ENCODE measurements at places on chromosomes 11 and 22. TPM values are rescaled to one million over a fixed set of nuclear protein-coding genes. Genes with fewer than 3 reads are reported as not detected.

GANAB gene
- 169 TPM for total RNA-seq

DNA sequence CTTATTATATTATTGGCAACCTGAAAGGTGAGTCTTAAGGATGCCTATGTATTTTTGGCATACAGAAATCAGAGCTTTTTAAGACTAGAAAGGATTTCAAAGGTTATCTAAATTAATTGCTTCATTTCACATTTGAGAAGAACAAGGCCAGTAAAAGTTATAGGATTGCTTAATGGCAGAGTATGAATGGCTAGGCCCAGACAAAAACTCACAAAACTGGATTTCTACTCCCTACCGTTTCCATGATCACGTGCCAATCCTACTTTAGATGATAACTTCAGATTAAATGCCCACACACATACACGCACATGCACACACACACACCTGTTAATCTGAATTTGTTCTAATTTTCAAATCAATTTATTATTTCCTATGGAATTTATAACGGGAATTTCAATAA lies 1.8 kb upstream of the PDE3B start:
- H3K27me3 ChIP-seq: no peaks in the 10 kb centered on the region
- no peak overlapping the region for H3K27ac ChIP-seq
- peaks cover 58% of the 10 kb centered on the region for H3K4me1 ChIP-seq
- no peak for DNase-seq
- peak overlapping the region; percentile 78 for H3K4me3 ChIP-seq

ME3 gene
- 1.4 TPM for total RNA-seq

GRCh38 chr22:43399338-43399979 lies 12.4 kb upstream of the MPPED1 start:
- H3K4me1 ChIP-seq: no peaks in the 10 kb centered on the region
- no peak overlapping the region for H3K27ac ChIP-seq
- H3K27me3 ChIP-seq: no peaks in the 10 kb centered on the region
- no peak overlapping the region for H3K4me3 ChIP-seq
- DNase-seq: no peak

- no peaks in the 10 kb centered on the region for H3K27me3 ChIP-seq
- peak overlapping the region; percentile 88 for H3K4me3 ChIP-seq
- H3K27ac ChIP-seq: peak overlapping the region; percentile 80
- peaks cover 75% of the 10 kb centered on the region for H3K4me1 ChIP-seq
Measured at GRCh38 chr22:37284126-37284804, 2.0 kb downstream of the CYTH4 start.

GRCh38 chr22:47107431-47107830 lies 345.0 kb downstream of the TBC1D22A start:
- DNase-seq: no peak
- no peaks in the 10 kb centered on the region for H3K4me1 ChIP-seq
- no peak overlapping the region for H3K4me3 ChIP-seq
- no peak overlapping the region for H3K27ac ChIP-seq
- H3K36me3 ChIP-seq: peaks cover 11% of the 10 kb centered on the region

- no peak for DNase-seq
- H3K4me3 ChIP-seq: no peak overlapping the region
- H3K27me3 ChIP-seq: no peaks in the 10 kb centered on the region
- no peaks in the 10 kb centered on the region for H3K36me3 ChIP-seq
- no peaks in the 10 kb centered on the region for H3K4me1 ChIP-seq
Measured at GRCh38 chr11:24635588-24636290, 138.9 kb downstream of the LUZP2 start.

MRGPRX4 gene
- not detected for total RNA-seq

GRCh38 chr22:41620589-41621098 lies at the start of gene DESI1:
TSS of gene DESI1 (minus strand) at chr22:41621043. CDS start at chr22:41620839, 204 bp downstream.
- no peak for DNase-seq
- peak within 1 kb of the TSS; percentile 92 for H3K4me3 ChIP-seq

HIC2 gene
- total RNA-seq: 9.7 TPM

KRTAP5-6 gene
- not detected for total RNA-seq

DNA sequence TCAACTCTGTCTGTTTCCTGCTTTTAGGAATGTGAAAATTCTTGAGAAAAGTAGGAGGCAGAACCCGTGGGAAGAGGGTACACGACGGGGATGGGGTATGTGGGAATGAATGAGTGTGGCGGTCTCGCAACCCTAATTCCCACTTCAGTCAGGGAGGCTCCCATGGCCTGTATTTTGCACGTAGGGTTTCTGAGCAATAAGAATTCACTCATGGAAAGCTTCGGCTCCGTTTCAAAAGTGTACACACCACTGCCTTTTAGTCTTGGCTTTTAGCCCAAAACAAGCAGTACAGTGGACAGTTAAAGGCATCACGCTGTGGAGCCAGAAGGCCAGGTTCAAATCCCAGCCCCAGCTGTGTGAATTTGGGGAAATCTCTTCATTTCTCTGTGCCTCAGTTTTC lies 116.7 kb downstream of the MN1 start:
- no peak for DNase-seq
- H3K4me3 ChIP-seq: no peak overlapping the region
- H3K36me3 ChIP-seq: no peaks in the 10 kb centered on the region
- no peaks in the 10 kb centered on the region for H3K4me1 ChIP-seq

DNA sequence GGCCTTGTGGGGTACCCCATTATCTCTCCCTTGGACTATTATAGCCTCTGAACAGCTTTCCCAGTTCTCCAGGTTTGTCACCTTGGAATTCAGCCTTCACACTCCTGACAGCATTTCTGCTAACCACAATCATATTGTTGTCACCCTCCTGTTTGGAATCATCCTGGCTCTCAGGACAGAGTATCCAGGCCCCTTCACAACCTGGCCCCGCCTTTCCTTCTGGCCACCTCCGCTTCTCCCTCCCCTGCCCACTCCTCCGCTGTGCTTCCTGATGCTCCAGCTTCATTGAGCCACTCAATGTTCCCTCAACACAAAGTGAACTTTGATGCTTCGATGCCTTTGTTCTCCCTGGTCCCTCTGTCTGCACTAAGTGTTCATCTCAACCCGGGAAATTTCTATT lies 3.1 kb downstream of the GPR83 start:
- no peak for DNase-seq
- H3K27ac ChIP-seq: no peak overlapping the region
- H3K36me3 ChIP-seq: no peaks in the 10 kb centered on the region

SCGB1A1 gene
- total RNA-seq: not detected

DNA sequence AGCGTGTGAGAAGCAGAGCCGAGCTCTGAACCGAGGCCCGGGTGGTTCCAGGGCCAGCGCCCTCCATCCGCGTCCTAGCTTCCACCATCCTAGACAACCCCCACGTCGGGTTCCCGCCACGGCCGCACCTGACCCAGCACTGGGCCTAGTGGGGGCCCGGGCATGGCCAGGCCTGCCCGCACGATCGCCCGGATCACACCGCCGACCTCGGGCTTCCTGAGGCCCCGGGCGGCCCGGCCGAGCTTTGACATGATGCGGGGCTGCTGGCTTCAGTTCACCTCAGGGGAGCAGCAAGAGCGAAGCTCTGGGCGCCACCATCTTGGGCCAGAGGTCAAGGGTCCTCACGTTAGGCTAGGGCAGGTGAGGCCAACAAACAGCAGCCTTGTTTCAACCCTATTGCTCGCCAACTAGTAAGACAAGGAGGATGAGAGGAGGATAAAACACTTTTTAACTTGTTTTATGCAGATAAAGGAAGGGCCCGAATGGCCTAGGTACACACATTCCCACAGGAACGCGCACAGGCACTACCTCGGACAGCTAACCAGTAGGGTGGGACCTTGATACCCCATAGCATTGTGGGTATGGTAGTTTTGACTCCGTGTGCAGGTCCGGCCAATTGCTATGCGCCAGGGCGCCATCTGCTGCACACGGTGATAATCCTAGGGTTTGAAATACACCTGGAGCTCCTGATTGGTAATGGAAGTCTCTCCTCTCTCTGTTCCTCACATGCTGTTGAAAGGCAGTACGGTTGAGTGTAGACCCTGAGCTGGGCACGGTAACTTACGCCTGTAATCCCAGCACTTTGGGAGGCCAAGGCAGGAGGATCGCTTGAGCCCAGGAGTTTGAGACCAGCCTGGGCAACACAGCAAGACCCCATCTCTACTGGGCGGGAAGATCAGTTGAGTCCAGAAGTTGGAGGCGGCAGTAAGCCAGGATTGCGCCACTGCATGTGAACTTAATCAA lies at the start of gene MRPL11:
MRPL11 (minus strand) TSS at position 345 of the 963 bp plus-strand sequence; CDS start at position 251, 94 bp downstream.
- H3K36me3 ChIP-seq: peaks cover 23% of the 10 kb centered on the region
- peak within 1 kb of the TSS; percentile 74 for H3K27ac ChIP-seq
- peak; percentile 94 for DNase-seq
- peak within 1 kb of the TSS; percentile 94 for H3K4me3 ChIP-seq
- no peaks in the 10 kb centered on the region for H3K27me3 ChIP-seq

DNA sequence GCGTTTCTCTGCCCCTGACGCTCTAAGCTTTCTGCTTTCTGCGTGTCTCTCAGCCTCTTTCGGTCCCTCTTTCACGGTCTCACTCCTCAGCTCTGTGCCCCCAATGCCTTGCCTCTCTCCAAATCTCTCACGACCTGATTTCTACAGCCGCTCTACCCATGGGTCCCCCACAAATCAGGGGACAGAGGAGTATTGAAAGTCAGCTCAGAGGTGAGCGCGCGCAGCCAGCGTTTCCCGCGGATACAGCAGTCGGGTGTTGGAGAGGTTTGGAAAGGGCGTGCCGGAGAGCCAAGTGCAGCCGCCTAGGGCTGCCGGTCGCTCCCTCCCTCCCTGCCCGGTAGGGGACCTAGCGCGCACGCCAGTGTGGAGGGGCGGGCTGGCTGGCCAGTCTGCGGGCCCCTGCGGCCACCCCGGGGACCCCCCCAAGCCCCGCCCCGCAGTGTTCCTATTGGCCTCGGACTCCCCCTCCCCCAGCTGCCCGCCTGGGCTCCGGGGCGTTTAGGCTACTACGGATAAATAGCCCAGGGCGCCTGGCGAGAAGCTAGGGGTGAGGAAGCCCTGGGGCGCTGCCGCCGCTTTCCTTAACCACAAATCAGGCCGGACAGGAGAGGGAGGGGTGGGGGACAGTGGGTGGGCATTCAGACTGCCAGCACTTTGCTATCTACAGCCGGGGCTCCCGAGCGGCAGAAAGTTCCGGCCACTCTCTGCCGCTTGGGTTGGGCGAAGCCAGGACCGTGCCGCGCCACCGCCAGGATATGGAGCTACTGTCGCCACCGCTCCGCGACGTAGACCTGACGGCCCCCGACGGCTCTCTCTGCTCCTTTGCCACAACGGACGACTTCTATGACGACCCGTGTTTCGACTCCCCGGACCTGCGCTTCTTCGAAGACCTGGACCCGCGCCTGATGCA lies at the start of gene MYOD1:
MYOD1 (plus strand) TSS at position 544 of the 910 bp plus-strand sequence; CDS start at position 756, 212 bp downstream.
- H3K27ac ChIP-seq: no peak within 1 kb of the TSS
- no peaks in the 10 kb centered on the region for H3K36me3 ChIP-seq
- no peaks in the 10 kb centered on the region for H3K4me1 ChIP-seq
- DNase-seq: no peak

DNA sequence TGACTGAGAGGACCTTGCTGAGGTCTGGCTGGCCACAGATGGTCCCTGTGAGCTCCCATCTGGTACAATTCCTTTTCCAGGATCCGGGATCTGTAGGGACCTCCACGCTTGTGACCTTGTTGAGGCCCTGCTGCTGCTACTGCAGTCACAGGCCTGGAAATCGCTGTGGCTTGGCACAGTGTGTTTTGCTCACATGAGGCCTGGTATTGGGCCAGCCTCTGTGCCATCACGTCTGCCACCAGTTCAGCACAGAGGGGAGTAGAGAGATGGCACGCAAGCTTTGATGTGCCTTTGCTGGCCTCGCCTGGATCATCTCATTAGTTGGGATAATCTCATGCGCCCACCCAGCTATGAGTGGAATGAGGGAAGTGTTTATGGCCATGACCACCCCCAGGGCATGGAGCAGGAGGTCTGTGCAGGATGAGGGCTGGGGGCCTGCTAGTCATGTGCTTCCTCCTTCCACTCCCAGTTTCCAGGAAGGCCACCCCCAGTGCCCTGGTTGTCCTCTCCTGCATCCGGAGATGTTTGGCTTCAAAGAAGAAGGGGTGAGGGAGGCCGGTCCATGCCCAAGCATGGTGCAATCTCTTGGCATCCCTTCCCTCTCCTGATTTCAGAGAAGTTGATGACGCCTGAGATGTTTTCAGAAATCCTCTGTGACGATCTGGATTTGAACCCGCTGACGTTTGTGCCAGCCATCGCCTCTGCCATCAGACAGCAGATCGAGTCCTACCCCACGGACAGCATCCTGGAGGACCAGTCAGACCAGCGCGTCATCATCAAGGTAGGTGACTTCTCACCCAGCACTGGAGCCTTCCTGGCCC lies 22.4 kb downstream of the DERL3 start:
- H3K36me3 ChIP-seq: peaks cover 44% of the 10 kb centered on the region
- no peak overlapping the region for H3K4me3 ChIP-seq
- H3K27me3 ChIP-seq: no peaks in the 10 kb centered on the region

OR10D3 gene
- total RNA-seq: not detected

C11orf16 gene
- not detected for total RNA-seq

IL18 gene
- total RNA-seq: 1.4 TPM

DNA sequence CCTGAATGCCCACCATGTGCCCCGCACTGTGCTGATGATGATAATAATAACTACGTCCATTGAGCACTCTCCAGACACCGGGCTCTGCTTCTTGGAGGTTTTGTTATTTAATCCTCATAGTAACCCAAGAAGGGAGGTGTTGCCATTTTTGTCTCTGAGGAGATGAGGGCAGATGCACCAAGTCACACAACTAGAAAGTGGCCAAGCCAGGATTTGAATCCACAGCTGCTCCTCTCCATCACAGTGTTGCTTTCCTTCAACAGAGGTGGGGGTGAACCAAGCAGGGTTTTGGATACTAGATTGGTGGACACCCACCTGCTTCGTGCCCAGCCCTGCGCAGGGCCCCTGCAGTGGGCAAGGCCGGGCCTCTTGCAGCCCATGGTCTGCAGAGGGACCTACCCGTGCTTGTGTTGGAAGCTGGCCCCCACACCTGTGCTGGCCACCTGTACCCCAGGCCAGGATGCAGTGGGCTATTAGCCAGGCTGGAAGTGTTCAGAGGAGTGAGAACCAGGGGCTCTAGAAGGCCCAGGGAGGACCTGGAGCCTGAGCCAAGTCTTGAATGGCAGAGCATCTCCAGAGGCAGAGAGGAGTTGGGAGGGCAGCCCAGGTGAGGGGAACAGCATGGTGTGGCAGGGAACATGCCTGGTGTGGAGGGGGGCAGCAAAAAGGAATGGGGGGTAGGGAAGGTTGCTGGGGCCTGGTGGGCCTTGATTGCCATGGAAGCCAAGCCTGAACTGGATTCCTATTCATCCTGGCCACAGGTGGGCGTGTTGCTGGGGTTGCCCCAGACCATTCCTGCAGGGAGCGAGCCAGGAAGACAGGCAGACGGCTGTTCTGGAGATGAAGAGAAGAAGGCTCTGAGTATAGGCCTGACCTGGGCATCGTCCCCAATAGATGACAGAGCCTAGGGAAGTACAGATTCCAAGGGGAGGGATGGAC lies 2.7 kb upstream of the DPP3 start:
- H3K4me1 ChIP-seq: peaks cover 23% of the 10 kb centered on the region
- peaks cover 1% of the 10 kb centered on the region for H3K36me3 ChIP-seq
- no peaks in the 10 kb centered on the region for H3K27me3 ChIP-seq
- no peak for DNase-seq
- H3K4me3 ChIP-seq: no peak overlapping the region
- H3K27ac ChIP-seq: peak overlapping the region; percentile 5

SYT8 gene
- total RNA-seq: not detected

DEUP1 gene
- not detected for total RNA-seq
